GM12878 (cell line): ENCODE measurements at places on chromosomes 11 and 22. TPM values are rescaled to one million over a fixed set of nuclear protein-coding genes. Genes with fewer than 3 reads are reported as not detected.

GRCh38 chr11:102437727-102438126, 14.8 kb downstream of the TMEM123 start:
- no peaks in the 10 kb centered on the region; the same call in 1 of the 2 replicates for H3K4me1 ChIP-seq
- peaks cover 2% of the 10 kb centered on the region for H3K36me3 ChIP-seq
- DNase-seq, result no peak
- H3K27ac ChIP-seq, result no peak overlapping the region
- H3K4me3 ChIP-seq, result no peak overlapping the region

DNA sequence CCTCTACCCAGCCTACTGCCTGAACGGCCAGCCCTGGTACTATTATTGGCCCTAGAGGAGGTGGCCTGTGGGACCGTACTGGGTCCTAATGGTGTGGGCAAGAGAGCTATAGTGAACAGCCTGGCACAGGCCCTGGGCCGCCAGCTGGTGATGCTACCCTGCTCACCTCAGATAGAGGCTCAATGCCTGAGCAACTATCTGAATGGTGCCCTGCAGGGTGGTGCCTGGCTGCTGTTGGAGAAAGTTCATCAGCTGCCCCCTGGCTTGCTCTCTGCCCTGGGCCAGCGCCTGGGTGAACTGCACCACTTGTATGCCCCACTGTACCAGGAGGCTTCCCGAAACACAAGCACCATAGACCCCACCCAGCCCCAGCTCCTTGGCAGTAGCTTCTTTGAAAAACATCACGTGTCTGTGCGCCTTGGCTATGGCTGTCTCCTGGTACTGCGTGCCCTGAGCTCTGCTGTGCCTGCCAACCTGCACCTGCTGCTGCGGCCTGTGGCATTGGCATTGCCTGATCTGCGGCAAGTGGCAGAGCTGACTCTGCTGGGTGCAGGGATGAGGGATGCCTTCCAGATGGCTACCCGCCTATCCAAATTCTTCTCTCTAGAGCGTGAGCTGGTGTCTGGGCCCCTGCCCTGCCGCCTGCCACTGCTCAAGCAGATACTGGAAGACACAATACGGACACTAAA, 49.0 kb downstream of the DNHD1 start:
- H3K27ac ChIP-seq, result no peak overlapping the region
- peaks cover 2% of the 10 kb centered on the region; the same call in 1 of the 2 replicates for H3K36me3 ChIP-seq
- no peak for DNase-seq
- no peak overlapping the region for H3K4me3 ChIP-seq
- H3K4me1 ChIP-seq, result no peaks in the 10 kb centered on the region
- H3K27me3 ChIP-seq, result no peaks in the 10 kb centered on the region

- no peak overlapping the region for H3K27ac ChIP-seq
- no peak overlapping the region for H3K4me3 ChIP-seq
- no peaks in the 10 kb centered on the region for H3K4me1 ChIP-seq
- H3K27me3 ChIP-seq, result no peaks in the 10 kb centered on the region; the same call in 1 of the 2 replicates
- no peaks in the 10 kb centered on the region for H3K36me3 ChIP-seq
Observed at GRCh38 chr11:79039122-79039521, 401.7 kb downstream of the TENM4 start.

DNA sequence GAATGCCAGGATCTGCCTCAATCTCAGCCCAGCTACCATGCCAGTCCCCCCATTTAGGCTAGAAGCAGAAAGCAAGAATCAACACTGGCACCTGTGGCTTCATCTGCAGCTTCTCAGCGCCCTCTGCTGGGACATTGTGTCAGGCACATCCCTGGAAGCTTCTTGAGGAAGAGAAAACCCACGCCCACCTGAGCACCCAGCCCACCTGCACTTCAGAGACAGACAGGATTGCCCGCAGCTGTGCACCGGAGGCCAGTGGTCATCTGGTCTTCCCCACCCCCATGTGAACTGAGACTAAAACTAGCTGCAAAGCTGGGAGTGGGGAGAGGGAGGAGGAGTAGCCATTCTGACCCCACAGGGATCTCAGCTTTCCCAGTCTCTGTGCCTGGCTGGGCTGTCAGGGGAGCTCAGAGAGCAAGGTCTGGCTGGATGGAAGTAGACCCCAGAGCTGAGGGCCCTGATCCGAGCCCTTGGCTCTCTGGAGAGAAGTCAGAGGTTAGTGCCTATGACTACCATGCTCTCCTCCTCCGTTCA, 66.8 kb downstream of the FEZ1 start:
- no peak overlapping the region for H3K27ac ChIP-seq
- H3K4me1 ChIP-seq, result no peaks in the 10 kb centered on the region
- H3K36me3 ChIP-seq, result no peaks in the 10 kb centered on the region

DNA sequence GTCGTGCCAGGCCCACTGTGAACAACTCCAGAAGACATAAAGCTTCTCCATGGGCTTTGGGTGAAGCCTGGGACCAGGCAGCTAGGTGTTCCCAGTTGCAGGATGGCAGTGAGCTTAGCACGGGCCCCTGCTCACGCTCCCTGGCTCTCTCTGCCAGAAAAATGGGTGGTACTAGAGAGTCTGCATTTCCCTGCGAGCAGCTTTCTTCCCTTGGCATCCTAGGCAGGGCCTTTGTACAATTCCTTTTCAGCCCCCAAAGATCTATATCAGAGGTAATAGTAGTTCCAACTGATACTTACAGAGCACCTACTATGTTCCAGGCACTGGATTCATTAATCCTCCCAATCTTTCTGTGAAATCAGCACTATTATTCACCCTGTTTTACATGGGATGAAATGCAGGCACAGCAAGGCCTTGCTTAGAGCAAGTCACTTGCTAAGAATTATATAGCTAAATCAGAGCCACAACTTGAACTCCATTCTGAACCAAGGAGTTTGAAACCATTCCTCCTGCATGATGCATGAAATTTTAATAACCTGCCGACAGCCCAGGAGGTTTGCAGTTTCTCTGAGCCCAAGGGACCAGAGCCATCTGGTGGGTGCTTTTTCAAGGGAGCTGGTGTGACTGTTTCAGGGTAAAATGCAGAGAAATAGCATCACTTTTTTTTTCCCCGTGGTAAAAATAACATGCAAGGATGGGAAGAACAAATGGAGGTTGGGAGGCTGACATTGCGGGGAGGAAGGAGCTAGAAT, 22.7 kb downstream of the NAV2 start:
- no peaks in the 10 kb centered on the region for H3K36me3 ChIP-seq
- DNase-seq, result no peak
- no peaks in the 10 kb centered on the region for H3K4me1 ChIP-seq
- no peak overlapping the region for H3K4me3 ChIP-seq

- no peaks in the 10 kb centered on the region for H3K27me3 ChIP-seq
- H3K27ac ChIP-seq, result no peak overlapping the region
- no peak for DNase-seq
- H3K36me3 ChIP-seq, result no peaks in the 10 kb centered on the region
- H3K4me1 ChIP-seq, result no peaks in the 10 kb centered on the region
Observed at GRCh38 chr11:90722552-90723190, 499.8 kb upstream of the CHORDC1 start.

DNA sequence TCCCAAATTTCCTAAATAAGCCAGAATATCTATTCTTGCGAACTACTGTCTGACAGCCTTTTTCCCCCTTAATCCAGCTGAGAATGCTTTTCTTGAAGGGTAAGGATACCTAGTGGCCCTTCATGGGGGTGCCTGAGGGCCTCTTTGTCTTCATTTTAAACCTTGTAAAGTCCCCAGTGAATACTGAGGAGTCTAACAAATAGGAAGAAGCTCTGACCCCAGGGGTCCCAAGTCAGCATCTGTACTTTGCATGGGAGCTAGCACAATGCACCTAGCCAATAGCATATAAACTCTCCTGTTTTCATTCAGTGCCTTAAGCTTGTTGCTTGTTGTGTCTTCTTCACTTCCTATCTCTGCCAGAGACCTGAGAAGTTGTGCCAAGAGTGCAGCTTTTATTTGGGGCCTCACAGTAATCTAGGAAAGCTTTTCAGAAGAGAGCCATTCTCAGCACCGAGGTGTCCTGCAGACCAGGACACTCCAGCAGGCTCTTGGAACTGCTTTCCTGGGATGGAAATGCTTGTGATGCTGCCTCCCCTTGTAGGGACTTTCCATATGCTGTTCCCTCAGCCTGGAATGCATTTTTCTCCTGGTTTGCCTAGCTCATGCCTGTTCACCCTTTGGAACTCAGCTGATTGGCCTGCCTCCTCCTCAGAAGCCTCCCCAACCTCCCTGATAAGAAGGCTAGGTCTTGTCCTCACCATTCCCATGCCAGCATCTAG, 37.2 kb downstream of the BMAL1 start:
- DNase-seq, result no peak
- H3K27me3 ChIP-seq, result no peaks in the 10 kb centered on the region
- H3K36me3 ChIP-seq, result peaks cover 1% of the 10 kb centered on the region
- peaks cover 13% of the 10 kb centered on the region for H3K4me1 ChIP-seq
- H3K4me3 ChIP-seq, result no peak overlapping the region

GRCh38 chr11:48005136-48005535, 24.8 kb downstream of the PTPRJ start:
- peaks cover 80% of the 10 kb centered on the region for H3K4me1 ChIP-seq
- no peaks in the 10 kb centered on the region; the same call in 1 of the 2 replicates for H3K36me3 ChIP-seq
- peak overlapping the region; percentile 95 for H3K27ac ChIP-seq
- H3K27me3 ChIP-seq, result no peaks in the 10 kb centered on the region
- H3K4me3 ChIP-seq, result peak overlapping the region; percentile 58

DNA sequence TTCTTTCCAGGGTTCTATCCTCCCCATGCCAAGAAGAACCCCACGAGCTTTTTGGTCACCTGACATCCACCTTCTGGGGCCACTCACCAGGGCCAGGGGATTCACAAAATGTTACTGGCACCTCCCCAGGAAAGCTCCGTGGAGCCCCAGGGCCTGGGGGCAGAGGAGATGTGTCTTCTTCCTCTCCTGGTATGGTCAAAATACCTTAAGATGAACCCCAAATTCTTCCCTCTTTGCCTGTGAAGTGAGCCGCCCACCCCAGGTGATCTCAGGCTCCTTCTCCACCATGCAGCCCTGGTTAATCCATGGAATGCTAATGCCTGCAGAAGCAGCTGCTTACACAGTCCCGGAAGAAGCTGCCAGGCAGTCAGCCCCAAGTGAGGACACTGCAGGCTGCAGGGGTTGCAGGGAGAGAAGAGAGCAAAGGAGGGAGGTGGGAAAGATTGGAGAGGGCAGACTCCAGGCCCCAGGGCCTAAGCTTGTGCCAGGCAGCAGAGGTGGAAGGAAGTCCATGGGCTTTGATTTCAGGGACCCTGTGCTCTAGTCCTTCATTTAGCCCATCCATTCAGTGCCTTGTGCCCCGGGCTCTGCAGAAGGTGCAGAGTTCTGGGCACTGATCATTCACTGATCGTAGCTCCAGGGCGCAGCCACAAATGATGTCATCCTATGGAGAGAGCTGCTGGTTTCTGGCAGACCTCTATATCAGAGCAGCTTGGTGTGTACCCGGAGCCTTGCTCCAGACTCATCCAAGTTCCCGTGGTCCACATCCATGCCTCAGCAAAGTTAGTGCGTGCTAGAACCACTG, 127.9 kb upstream of the NECTIN1 start:
- no peak overlapping the region for H3K4me3 ChIP-seq
- H3K36me3 ChIP-seq, result no peaks in the 10 kb centered on the region
- H3K4me1 ChIP-seq, result no peaks in the 10 kb centered on the region
- no peak for DNase-seq
- H3K27ac ChIP-seq, result no peak overlapping the region
- H3K27me3 ChIP-seq, result peaks cover 2% of the 10 kb centered on the region; the same call in 1 of the 2 replicates

- H3K36me3 ChIP-seq, result no peaks in the 10 kb centered on the region
- H3K4me3 ChIP-seq, result no peak overlapping the region
- H3K4me1 ChIP-seq, result no peaks in the 10 kb centered on the region
- no peak overlapping the region for H3K27ac ChIP-seq
- H3K27me3 ChIP-seq, result no peaks in the 10 kb centered on the region
Observed at GRCh38 chr11:36077368-36077767, 133.5 kb downstream of the LDLRAD3 start.

DNA sequence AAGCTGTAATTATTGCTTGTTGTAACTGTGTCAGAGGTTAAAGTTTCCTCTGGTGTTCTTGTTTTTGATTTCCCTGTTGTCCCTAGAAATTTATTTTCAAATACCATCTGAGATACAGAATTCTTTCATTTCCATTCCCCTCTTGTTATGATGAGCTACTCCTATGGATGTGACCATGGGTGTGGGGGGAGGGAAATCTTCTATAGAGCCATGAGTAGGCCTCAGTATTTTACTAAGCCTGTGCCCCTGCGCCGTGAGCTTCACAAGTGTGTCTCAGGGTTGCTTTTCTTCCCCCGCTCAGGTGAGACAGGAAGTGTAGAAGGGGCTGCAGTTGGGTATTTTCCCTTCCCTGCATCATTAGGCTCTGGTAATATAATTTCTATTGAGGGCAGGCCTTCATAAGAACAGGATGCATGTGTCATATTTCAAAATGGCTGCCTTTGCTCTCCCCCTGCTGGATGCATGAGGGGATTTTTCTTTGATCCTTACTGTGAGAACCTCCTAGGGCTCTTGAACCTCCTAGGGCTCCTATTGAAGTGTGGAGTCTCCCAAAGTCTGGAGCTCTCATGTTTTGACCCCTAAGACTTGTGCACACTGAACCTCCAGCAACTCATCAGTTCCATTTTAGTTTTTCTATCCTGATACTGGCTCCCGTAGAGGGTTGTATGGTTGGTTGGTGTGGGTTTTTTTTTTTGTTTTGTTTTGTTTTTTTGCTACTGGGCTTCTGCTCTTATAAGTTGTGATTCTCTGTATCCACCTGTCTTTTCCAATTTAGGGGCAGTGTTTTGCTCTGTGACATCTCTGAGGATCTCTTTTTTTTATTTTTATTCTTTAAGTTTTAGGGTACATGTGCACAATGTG, 658.2 kb downstream of the NTM start:
- H3K27ac ChIP-seq, result no peak overlapping the region
- no peak overlapping the region for H3K4me3 ChIP-seq
- H3K36me3 ChIP-seq, result no peaks in the 10 kb centered on the region
- no peaks in the 10 kb centered on the region for H3K27me3 ChIP-seq
- H3K4me1 ChIP-seq, result no peaks in the 10 kb centered on the region

DNA sequence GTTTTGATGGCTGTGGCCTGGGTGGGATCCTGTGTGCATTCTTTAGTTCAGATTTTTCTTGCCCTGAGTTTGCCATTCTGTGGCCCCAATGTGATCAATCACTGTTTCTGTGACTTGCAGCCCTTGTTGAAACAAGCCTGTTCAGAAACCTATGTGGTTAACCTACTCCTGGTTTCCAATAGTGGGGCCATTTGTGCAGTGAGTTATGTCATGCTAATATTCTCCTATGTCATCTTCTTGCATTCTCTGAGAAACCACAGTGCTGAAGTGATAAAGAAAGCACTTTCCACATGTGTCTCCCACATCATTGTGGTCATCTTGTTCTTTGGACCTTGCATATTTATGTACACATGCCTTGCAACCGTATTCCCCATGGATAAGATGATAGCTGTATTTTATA, 620 bp downstream of the OR4C16 start:
- no peak overlapping the region for H3K27ac ChIP-seq
- H3K27me3 ChIP-seq, result no peaks in the 10 kb centered on the region
- DNase-seq, result no peak

OR10D3 gene
- polyA plus RNA-seq, result not detected in 2 replicates

NELL1 gene
- not detected in 2 replicates for polyA plus RNA-seq

TMEM218 gene
- polyA plus RNA-seq, result 48.3 and 50.3 TPM in 2 replicates

OR4D11 gene
- polyA plus RNA-seq, result not detected in 2 replicates

IL17REL gene
- not detected in 2 replicates for polyA plus RNA-seq

GPHA2 gene
- not detected in 2 replicates for polyA plus RNA-seq

MMP11 gene
- polyA plus RNA-seq, result 0.20 and 0.32 TPM in 2 replicates

DMC1 gene
- polyA plus RNA-seq, result 3.7 and 5.3 TPM in 2 replicates

PATZ1 gene
- polyA plus RNA-seq, result 4.4 and 4.5 TPM in 2 replicates

MYEOV gene
- polyA plus RNA-seq, result not detected in 2 replicates

TRIM51 gene
- not detected in 2 replicates for polyA plus RNA-seq

MAPK8IP2 gene
- 0.02 TPM in 1 of 2 replicates, not detected in the other for polyA plus RNA-seq
